Activated T-cell treated with anti-CD3 and anti-CD28 coated beads, Interleukin-2, amount 50 U/mL, for 24 hours (primary cell): ENCODE measurements at places on chromosomes 7 and 10.

GRCh38 chr7:936386-937054 is 18.0 kb downstream of the ADAP1 start:
- peak; percentile 71 for DNase-seq

DNA sequence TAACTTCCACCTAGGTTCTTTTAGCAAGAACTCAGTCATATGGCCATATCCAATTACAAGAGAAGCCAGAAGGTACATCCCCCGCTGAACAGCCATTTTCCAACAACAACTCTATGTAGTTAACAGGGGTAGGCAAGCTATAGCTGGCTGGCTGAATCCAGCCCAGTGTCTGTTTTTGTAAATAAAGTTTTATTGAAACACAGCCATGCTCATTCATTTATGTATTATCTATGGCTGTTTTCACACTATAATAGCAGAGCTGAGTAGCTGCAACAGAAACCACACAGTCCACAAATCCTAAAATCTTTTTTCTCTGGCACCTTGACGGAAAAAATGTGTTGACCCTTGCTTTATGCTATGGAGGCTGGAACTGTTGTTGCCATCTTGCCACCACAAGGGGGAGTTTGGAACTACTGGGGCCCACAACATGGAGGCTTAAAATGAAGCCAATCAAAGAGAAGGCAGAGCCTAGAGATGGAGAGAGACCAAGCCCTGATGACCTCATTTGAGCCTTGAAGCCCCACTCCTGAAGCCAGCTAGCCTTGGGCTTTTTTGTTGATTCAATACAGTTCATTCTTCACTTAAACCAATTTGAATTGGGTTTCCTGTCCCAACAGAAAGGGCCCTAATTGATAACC is 33.3 kb upstream of the XPNPEP1 start:
- no peak for DNase-seq

DNA sequence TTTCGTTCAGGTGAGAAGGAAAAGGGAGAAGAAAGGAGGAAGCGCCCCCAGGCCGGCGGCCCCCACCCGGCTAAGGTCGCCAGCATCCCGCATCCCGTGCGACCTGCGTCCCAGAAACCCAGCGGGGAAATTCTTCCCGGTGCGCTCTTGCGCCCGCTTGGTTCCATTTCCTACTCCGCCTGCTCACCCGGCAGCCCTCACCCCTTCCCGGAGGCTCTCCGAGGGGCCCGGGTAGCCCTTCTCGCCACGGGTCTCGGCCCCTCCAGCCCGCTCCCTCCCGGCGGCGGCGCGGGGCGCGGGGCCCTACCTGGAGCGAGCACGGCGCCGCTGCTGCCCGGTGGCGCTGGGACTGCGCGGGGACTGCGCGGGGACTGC is at the start of gene PRKCQ:
Gene PRKCQ, minus strand, starts transcription at position 373 of the 375 bp plus-strand sequence. CDS start 65,141 bp downstream, outside the sequence.
- DNase-seq: no peak

- peak; percentile 61 for DNase-seq
Observed at GRCh38 chr10:45420453-45421192, 46.6 kb downstream of the ALOX5 start.

GRCh38 chr7:35681231-35682029 is 13.5 kb downstream of the HERPUD2 start:
- DNase-seq: no peak

DNA sequence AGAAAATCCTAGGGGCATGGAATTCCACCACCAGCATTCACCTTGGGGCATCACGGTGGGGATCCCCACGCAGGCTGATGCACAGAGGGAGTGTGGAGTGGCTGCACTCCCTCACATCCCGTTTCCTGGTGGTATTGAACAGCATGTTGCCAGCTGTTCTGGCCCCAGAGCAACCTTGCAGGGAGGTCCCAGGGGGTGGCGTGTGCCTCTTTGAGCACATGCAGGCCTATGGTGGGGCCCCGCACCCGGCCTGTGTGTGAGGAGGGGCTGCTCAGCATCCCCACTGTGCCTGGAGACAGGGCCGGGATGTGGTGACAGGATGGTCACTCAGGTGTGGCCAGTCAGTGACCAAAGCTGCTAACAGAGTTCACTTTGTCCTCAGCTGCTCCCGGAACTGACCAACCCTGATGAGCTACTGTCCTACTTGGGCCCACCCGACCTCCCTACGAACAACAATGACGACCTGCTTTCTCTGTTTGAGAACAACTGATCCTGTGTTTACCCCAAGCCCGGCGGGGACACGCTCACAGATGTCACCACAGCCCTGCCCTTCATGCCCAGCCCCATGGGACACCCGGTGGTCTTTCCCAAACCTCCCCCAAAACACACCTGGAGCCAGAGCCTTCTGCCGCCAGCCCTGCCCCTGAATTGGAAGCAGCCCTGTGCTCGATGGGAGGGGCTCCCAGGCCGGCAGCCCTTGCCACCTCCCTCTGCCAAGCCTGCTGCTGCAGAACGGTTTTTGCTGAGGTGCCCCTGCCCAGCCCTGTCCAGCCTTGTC is 18.7 kb downstream of the ZMIZ2 start:
- DNase-seq: no peak

DNA sequence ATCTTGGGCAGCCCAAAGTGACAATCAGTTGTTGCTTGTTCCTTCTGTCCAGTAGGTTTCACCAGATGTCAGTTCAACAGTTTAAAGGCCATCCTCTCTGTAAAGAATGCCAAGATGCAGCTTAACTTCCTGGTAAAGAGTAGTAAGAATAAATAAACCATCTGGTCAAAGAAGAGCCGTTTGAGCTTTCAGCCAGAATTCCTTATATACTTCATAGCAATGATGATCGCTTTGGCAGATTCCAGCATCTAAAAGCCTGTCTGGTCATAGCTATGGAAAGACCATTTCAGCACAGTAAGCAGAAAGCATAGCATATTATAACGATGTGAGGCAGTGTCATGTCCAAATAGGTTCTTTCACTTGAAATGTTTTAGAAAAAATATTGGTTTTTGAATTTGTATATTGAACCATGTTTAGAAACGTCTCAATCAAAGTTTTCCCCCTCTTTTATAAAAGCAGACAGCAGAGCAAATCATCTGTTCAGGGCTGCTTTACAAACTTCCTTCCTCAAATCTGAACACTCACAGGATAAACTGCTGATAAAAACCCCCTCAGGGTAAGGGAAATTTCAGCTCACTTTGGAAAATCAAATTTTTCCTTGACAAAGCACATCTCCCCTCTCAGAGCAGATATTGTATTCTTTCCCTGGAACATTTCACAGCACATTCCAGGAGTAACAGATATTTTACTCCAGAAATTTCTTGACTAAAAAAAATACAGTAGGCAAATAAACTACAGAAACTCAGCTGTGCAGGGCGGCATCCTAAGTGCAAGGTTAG is 184.1 kb downstream of the NOC3L start:
- no peak for DNase-seq

DNA sequence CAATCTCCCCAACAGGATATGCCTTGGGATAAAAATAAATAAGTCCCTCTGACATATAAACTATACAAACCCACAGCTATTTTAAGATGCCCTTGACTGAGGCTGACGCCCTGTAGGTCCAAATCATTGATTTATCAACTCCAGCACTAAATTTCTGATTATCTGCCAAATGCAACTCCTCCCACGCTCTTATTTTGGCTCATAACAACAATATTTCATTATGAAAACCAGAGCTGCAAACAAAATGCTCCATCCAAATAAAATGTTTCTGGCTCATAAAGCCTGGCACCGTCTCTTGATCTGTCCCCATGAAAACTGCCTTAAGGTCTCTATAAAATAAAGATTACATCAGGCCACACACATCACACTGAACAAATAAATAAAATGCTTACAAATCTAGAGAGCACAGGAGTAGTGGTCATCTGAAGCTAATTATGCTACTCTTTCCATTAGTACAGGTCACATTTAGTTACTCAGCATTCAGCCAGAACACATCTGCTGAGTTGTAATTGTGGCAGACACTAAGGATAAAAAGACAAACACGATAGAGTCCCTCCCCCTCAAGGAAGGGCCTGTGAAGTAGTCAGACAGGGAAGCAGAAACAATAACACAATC is 28.8 kb downstream of the CACUL1 start:
- no peak for DNase-seq

DNA sequence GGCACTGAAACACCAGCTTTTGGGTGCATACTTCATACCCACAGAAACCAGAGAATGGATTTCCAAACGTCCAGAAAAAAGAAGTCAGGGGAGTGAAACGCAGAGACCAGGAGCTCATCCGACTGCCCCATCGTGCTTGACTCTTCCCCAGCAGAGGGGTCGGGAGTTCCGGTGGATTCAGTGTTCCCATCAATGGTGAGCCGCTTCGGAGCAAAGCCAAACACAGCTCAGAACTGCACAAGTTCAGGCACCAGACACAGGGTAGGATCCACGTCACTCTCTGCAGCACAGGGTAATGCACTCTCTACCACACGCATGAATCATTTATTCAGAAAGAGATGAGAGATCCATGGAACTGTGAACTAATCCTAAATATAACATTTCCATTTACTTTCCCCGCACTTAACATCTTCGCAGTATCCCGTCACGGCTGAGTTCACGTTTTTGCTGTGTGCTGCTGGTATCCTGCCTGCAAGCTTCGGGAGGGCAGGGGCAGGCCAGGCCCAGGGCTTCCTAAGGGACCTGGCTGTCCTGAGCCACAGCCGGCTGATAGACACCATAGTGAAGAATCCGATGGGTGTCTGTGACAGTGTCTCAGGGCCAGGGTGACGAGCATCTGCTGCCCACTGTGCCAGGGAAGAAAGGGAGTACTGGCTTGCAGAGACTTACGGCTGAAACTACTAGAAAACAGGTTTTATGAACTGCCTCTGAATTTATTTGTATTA is 545.3 kb downstream of the PTPRN2 start:
- DNase-seq: no peak

GRCh38 chr7:101172005-101172853 is 6.9 kb upstream of the VGF start:
- no peak for DNase-seq

GRCh38 chr7:149140831-149141230 is 6.4 kb upstream of the ZNF398 start:
- no peak for DNase-seq

GRCh38 chr7:613442-614140 is 93.9 kb upstream of the PDGFA start:
- no peak for DNase-seq

DNA sequence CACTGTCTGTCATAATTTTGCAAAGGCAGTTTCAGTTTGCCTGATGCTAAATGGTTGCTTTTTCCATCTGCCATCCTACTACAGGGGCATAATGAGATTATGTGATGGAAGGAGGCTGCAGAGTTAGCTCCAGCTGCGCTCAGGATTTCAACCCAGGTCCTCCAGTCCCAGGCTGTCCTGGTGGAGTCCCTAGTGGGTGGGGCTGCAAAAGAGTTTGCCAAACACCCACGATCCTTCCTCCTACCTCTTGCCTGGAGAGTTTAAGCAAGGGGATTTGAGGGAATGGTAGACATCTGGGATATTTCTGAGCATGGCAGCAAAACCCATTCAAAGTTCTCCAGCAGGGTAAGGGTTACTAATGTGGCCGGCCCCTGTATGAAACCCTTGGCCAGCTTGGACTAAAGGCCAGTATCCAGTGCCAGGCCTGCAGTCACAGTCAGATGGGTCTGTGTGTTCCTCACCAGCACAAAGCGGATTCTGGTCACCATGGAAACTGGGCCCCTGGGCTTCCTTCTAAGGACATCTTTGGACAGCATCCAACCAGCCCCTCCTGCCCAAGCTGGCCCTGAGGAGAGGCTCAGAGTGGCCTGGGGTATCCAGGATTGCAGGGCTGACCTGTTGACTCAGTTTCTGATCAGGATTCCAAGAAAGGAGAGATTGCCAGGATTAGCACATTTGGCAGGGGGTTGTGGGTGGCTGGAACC is 42.7 kb upstream of the CHST3 start:
- no peak for DNase-seq

DNA sequence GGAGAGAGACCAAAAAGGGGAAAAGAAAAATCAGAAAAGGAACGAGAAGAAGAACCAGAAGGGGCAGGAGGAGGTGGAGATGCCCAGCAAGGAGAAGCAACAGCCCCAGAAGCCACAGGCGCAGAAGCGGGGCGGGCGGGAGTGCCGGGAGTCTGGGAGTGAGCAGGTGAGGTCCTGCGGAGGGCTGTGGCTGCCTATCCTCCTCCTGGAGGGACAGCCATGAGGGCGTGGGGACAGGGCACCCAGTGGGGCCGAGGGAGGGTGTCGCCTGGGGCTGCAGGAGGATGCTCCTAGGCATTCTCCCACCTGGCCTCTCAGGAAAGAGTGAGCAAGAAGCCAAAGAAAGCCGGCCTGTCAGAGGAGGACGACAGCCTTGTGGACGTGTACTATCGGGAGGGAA is 11.8 kb downstream of the CALHM2 start:
- no peak for DNase-seq

DNA sequence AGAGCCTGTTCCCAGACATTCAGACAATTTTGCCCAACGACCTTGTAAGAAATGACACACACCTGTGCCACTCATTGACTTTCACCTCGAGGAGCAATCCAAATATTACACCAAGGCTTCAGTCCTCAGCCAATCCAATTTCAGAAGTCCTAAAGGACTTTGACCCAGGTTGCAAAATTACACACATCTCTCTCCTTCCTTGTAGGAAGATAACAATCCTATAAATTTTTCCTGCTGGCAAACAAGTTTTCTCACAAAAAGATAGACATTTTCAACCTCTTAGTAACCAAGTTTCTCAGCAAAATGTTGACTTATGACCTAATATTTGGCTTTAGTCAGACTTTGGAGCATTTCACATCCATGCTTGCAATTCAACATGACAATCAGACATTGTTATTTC is 745.0 kb downstream of the GRID1 start:
- DNase-seq: no peak

GRCh38 chr10:6738112-6738768 is 158.2 kb upstream of the PRKCQ start:
- no peak for DNase-seq

GRCh38 chr7:27145914-27146412 is 1.6 kb downstream of the HOXA6 start:
- no peak for DNase-seq

DNA sequence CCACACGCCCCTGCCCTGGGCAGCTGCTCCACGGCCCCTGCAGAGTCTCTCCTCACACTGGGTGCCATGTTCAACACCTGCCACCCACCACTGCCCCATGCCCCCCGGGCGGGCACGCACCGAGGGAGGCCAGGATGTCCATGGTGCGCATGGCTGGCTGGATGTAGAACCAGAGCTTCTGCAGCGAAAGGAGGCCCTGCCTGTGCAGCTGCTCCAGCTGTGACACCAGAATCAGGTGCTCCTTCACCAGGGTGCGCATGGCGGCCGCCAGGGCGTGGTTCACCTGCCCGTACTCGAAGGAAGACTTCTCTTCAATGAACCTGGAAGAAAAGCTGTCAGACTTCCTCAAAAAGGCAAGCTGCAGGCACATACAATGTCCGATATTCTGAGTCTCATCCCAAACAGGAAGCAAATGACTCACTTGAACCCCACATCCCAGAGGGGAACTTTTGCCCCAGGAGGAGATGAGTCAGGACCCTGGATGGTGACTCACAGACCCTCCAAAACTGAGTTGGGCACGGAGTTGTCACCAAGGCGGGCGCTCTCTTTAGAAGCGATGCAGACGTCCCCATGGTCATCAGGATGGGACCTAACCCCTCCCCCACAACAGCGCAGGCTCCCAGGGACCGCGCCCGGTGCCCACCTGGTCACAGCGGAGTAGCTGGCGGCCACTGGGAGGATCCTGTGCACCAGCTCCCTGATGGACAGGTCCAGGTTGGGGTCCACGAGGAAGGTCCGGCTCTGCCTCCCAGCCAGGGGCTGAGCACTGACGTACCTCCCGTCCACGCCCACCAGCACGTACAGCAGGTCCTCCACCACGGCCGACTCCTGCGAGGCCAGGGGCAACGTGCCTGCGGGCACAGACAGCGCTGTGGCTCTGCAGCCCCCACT is 15.5 kb downstream of the TUBGCP2 start:
- DNase-seq: no peak

- DNase-seq: no peak
Observed at GRCh38 chr10:79316671-79317431, 30.4 kb upstream of the PPIF start.

- DNase-seq: no peak
Observed at GRCh38 chr10:12803776-12804175, 197.7 kb downstream of the CCDC3 start.
